NCI-H524 treated with DMSO at 0.1 percent for 48 hours (cell line): ENCODE measurements at places on chromosomes 7 and 10.

- no peak for DNase-seq
These were observed 89.3 kb downstream of the NPSR1 start for GRCh38 chr7:34747176-34747781.

GRCh38 chr10:118950997-118951637, 78.4 kb upstream of the NANOS1 start:
- DNase-seq, result no peak

- no peak for DNase-seq
These were observed 52.2 kb downstream of the COL17A1 start for GRCh38 chr10:104033401-104033930.

DNA sequence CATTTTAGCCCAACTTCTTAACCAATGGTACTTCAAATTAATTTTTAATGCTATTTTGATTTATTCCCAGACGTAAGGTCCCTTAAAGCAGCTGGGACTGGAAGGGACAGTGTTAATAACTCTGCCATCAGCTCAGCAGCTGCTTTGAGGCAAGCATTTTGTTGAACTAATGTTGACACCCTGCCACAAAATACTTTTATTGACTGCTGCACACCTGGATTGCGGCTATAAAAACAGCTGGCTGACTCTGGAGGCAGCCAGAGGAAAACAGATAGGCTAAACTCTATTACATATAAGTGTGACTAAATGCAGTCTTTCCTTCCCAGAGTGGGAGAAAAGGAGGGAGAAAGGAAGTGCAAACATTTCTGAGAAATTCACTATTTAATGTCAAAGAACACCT, 77.6 kb downstream of the ETV1 start:
- DNase-seq, result no peak

- no peak for DNase-seq
These were observed 502 bp downstream of the ZNF3 start for GRCh38 chr7:100080907-100081534.

- DNase-seq, result no peak
These were observed 58.6 kb downstream of the ZMIZ1 start for GRCh38 chr10:79127151-79127961.

DNA sequence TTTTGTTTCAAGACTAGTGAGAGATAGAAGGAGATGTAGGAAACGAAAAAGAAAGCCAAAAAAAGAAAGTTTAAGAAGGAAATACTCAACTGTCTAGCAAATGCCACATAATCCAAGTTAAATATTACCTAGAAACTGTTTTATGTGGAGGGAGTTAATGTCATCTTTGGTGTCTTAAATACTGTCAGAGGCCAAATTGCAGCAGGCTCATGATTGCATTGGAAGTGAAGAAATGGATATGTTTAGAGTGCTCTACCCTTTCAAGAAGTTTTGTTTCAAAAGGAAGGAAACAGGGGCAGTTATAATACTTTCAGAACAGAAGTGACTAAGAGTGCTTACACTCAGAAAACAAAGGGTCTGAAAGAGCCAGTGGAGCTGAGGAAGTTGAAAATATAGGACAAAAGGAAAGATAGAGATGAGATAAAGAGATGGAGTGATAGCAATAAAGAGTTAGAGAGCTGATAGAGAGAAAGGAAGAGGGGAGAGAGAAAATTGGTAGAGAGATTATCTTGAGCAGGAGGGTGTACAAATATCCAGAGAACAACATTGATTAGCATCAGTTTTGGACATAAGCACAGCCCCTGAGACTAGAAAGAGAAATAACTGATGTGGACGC, 28.0 kb upstream of the GNAI1 start:
- DNase-seq, result no peak

- DNase-seq, result no peak
These were observed 47.6 kb upstream of the TMEM72 start for GRCh38 chr10:44863344-44864047.

DNA sequence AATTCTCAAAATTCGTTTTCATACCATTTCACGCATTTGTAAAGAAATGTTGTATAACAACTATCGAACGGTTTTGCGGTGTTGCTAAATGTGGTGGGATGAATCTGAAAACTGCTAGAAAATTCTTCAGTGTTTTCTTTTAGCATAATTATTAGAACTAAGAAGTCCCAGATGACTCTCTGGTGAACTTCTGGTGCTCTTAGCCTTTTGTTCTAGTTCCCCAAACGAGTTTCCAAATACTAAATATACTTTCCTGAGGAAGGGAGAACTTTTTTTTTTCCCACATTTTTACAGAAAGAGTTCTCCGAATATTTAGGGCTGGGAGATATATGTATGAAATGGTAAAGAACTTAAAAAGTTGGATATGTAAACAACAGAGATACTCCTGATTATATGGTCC, 82.5 kb downstream of the ICA1 start:
- no peak for DNase-seq

GRCh38 chr10:63665670-63666134, 144.5 kb downstream of the REEP3 start:
- no peak for DNase-seq
